ENCODE measurements at places on chromosomes 3 and 15.

GRCh38 chr3:278300-279064, 81.9 kb downstream of the CHL1 start:
- no peak for DNase-seq

- DNase-seq: no peak
Observed at GRCh38 chr3:196186651-196187573, 24.3 kb downstream of the ZDHHC19 start.

- DNase-seq: no peak
Observed at GRCh38 chr15:31458596-31459399, 132.2 kb downstream of the KLF13 start.

DNA sequence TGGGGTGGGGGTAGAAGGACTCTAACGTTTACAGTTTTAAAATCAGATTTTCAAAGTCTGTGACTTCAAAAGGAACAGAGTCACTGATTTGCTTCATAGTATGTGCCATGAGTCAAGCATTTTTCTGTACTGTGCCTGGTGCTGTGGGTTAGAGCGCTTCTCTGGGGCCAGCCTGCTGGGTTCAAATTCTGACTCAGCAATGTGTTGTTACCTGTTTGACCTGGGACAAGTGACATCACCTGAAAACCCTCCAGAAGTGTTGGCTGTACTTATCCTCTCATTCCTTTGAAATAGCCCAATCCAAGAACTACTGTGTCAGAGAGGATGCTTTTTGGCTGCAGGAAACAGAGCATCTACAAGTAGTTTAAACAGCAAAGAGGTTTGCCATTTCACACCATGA, 101.7 kb downstream of the LSM3 start:
- no peak for DNase-seq

DNA sequence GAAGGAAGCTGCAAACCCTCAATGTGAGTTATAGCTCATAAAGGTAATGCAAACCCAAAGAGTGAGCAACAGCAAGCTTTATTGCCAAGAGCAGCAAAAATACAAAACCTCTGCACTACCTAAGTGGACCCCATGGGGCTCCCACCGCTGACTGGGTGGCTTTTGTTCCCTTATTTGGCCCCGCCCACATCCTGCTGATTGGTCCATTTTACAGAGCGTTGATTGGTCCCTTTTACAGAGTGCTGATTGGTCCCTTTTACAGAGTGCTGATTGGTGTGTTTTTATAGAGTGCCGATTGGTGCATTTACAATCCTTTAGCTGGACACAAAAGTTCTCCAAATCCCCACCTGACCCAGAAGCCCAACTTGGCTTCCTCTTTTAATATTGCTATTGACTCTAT, 154.5 kb upstream of the NSMCE3 start:
- DNase-seq: no peak

DNA sequence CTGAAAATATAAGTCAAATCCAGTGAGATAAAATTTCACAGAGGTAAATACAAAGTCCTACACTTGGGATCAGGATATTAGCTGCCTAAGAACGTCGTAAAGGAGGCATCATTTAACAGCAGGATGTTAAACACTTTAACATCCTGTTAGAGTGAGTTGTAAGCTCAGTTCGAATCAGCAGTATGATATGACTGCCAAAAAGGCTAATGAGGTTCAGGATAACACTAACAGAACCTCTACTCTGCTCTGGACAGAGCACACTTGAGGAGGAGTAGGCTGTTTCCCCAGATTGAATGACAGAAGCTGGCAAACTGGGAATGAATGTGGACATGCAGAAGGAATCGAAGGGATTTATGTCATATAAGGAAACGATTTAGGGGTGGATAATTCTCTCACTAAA, 227.1 kb upstream of the CD96 start:
- no peak for DNase-seq

GRCh38 chr15:31346367-31347066, 19.9 kb downstream of the KLF13 start:
- no peak for DNase-seq

- no peak for DNase-seq
Observed at GRCh38 chr3:55818485-55818884, 331.4 kb upstream of the WNT5A start.

DNA sequence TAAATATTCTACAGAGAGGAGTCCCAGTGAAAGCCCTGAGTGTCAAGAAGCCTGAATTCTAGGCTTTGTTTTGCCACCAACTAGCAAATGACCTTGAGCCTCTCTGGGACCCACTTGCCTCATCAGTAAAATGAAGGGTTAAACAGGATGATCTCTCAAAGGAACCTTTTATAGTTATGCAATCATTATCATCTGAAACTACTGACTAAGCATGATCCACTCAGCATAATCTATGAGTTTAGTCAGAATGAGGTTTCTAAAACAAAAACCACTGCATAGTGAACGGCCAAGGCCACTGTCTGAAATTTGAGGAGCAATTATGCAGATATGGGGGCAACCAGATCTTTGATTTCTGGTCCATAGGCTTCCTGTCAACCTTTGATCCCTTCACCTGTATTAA, 319.0 kb downstream of the MECOM start:
- DNase-seq: no peak

DNA sequence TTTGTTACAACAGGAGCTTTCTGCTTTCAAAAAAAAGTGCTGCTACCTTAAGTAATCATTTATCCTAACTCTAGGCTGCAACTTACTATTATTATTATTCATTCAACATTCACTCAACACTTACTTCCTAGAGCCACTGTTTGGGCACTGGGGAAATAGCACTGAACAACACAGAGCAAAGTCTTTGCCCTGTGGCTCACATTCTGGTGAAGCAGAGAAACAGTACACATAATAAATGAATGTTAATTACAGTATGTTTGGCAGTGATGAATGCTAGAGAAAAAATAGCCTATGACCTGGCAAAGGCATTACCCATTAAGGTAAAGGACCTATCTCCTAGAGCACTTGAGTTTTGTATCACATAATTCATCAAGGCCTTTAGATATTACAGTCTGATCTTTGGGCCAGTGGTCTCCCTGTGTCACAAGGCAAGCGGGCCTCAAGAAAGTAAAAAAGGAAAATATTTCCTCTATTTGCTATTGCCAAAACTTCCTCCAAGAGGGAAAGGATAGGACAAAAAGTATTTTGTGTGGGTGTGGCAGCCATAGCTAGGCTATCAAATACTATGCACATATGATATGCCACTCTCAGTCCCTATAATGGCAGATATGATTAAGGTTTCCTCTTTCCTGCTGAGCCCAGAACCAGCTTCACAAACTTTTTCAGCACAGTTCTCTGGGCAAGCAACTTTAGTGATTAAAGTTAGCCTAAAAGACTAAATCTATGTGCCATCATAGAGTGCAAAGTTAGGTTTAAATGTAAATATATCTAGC, 142.8 kb downstream of the FHIT start:
- DNase-seq: no peak

- DNase-seq: no peak
Observed at GRCh38 chr3:56053727-56054126, 414.5 kb downstream of the ERC2 start.
